Stimulated activated CD8-positive, alpha-beta memory T cell treated with anti-CD3 and anti-CD28 coated beads, Interleukin-4, amount 100 ng/mL, for 4 hours (primary cell): ENCODE measurements at places on chromosomes 13 and 19.
A peak's percentile ranks its signal among the peaks of the same experiment; 100 is the strongest.

DNA sequence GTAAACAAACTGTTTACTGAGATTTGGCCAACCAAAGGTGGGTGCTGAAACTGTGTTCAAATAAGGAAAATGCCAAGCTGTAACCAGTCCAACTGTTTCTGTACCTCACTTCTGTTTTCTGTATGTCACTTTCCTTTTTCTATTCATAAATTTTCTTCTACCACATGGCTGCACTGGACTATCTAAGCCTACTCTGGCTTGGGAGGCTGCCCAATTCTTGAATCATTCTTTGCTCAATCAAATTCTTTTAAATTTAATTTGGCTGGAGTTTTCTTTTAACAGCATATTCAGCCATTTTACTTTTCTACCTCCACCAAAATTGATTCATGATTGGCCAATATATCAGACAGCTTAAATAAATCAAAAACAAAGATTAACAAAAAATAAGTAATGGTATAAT lies 1575.5 kb upstream of the SPRY2 start:
- no peak for DNase-seq

DNA sequence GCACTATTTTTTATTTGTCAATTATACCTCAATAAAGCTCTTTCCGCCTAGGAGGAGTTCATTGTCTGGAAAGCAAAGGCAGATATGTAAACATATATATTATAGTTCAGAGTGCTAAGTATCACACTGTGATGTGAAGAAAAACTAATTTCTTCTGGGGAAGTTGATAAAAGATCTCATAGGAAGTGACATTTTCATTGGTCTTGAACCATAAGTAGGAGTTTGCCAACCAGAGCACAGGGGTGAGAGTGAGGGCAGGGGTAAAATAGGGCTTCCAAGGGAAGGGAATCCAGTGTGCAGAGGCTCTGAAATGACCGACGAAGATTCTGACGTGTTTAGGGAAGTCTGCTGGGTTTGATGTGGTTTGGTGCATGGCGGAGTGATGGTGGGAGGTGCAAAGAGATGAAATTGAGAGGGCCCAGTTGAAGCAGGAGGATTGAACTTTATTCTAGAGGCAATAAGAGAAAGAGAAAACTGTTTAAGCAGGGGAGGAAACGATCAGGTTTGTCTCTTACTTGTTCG lies 780 bp upstream of the GTF2F2 start:
- DNase-seq: peak; percentile 35

- no peak for DNase-seq
Observed at GRCh38 chr13:41502031-41502430, 44.7 kb downstream of the RGCC start.

GRCh38 chr13:65600702-65601101 lies 1629.4 kb downstream of the PCDH9 start:
- DNase-seq: no peak

DNA sequence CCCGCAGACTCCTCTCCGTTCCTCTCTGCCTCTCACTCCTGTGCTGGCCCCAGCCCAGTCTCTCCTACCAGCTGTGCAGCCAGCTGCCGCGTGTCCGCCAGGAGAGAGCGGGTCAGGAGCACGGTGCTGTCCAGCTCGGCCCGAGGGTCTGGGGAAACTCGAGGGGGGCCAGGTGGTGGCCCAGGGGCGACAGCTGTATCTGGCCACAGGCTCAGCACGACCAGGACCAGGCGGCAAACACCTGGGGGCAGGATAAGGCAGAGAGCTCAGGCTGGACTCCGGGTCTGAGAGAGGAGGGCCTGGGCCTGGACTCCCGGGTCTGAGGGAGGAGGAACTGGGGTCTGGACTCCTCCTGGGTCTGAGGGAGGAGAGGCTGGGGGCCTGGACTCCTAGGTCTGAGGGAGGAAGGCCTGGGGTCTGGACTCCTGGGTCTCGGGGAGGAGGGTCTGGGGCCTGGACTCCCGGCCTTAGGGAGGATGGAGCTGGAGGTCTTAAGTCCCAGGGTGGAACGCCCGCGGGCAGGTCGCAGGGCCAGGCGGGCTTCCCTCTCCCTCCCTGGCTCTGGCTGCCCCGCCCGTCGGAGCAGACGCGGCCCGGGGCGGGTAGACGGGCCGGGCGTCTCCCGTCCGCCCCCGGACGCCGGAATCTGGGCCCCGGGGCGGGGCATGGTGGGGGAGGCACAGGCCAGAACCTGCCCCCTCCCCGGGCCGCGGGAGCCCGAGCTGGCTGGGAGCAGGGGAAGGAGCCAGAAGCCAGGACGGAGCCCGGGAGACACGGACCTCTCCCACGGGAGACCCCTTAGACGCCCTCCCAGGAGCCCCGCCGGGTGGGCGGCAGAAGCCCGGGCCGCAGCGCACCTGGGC lies 1.3 kb downstream of the IL11 start:
- DNase-seq: no peak
